Endothelial cell of coronary artery (primary cell): ENCODE measurements at places on chromosomes 1 and 21. TPM values are rescaled to one million over a fixed set of nuclear protein-coding genes. Genes with fewer than 3 reads are reported as not detected.

Gene PROK1
- total RNA-seq = not detected in 2 replicates

Gene C1orf74
- total RNA-seq = 2.2 and 2.7 TPM in 2 replicates

Gene C8A
- total RNA-seq = not detected in 2 replicates

Gene OVAAL
- 0.09 TPM in 1 of 2 replicates, not detected in the other for total RNA-seq

Gene GUCA2B
- not detected in 2 replicates for total RNA-seq
